Temporal lobe (tissue), 4 donors: ENCODE measurements at places on chromosomes 1 and 21. TPM values are rescaled to one million over a fixed set of nuclear protein-coding genes. Genes with fewer than 3 reads are reported as not detected.

The CRYAA gene
- total RNA-seq: not detected

The GPR52 gene
- total RNA-seq: 1.7 TPM

The S100A14 gene
- total RNA-seq: 0.25 TPM

The KRTAP10-5 gene
- not detected for total RNA-seq

The FAM110D gene
- 0.49 TPM for total RNA-seq

The ASTN1 gene
- 72.5 TPM for total RNA-seq

The OPTC gene
- not detected for total RNA-seq

The IPO13 gene
- 14.0 TPM for total RNA-seq

The WNT4 gene
- 3.4 TPM for total RNA-seq

The TAS1R1 gene
- total RNA-seq: not detected

The CACHD1 gene
- total RNA-seq: 17.0 TPM

The OPRD1 gene
- total RNA-seq: 0.25 TPM

The PGLYRP4 gene
- not detected for total RNA-seq

The HOOK1 gene
- 11.3 TPM for total RNA-seq

The TMEM69 gene
- 13.8 TPM for total RNA-seq

The KIF26B gene
- total RNA-seq: 19.7 TPM

The TAF1A gene
- 20.7 TPM for total RNA-seq

The SIM2 gene
- total RNA-seq: not detected

The LHX8 gene
- under 0.01 TPM for total RNA-seq

The ADORA3 gene
- 0.74 TPM for total RNA-seq

The C1orf21 gene
- 25.8 TPM for total RNA-seq

The RGS18 gene
- total RNA-seq: 0.25 TPM

The H6PD gene
- 6.4 TPM for total RNA-seq

The JAM2 gene
- total RNA-seq: 28.0 TPM

The VASH2 gene
- total RNA-seq: 37.6 TPM

The RAP1GAP gene
- total RNA-seq: 22.6 TPM

The AMY1A gene
- total RNA-seq: not detected

The POGK gene
- total RNA-seq: 48.9 TPM

The TACSTD2 gene
- not detected for total RNA-seq

The SH3BGR gene
- total RNA-seq: 1.7 TPM

The RRP15 gene
- total RNA-seq: 15.0 TPM
